NCI-H2107 (cell line): ENCODE measurements at places on chromosomes 1 and 21.

DNA sequence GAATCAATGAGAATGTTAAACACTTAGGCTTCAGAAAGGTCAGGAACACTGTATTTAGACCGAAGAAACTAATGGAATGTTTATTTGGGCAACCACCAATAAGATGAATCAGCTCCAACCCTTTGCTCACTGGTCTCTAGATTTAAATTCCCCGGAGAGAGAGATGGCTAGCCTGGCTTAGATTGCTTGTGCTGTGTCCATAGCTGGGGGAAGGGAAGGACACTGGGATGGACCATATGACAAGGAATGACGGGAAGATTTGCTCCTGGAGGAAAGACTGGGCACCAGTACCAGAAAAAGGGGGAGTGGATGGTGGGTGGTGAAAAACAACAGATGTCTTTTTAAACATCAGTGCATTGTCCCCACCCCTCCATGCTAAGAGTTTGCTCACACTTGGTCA lies 426.6 kb downstream of the DUSP10 start:
- no peak for DNase-seq

- no peak for DNase-seq
Measured at GRCh38 chr1:52914463-52914862, 7.1 kb downstream of the ECHDC2 start.

DNA sequence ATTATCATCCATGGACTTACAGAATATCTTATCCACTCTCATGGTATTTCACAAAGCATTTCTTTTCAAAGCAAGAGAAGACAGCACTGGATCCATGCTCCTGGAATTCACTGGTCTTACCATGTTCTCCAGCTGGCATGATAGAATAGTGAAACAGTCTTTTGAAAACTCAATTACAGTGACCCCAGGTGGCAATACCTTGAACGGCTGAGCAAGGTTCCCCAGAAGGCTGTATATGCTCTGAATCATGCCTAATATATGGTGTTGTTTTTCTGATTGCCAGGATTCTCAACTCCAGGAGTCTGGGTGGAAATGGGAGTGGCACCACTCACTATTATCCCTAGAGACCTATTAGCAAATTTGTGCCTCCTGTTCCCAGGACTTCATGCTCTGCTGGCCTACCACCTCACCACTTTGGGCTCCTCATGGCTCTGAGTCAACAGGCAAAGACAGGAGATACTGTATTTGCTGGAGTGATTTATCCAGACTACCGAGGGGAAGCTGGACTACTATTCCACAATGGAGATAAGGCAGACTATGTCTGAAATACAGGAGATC lies 87.6 kb downstream of the CATSPERE start:
- no peak for DNase-seq

GRCh38 chr1:119778886-119779560 lies 10.3 kb upstream of the HMGCS2 start:
- DNase-seq = no peak

GRCh38 chr1:203526572-203526971 lies 32.6 kb downstream of the OPTC start:
- DNase-seq = no peak

GRCh38 chr1:30538226-30538992 lies 185.0 kb downstream of the MATN1 start:
- no peak for DNase-seq

GRCh38 chr1:10160173-10160572 lies 50.2 kb upstream of the KIF1B start:
- no peak for DNase-seq
